H1 (cell line): ENCODE measurements at places on chromosomes 2 and 18. TPM values are rescaled to one million over a fixed set of nuclear protein-coding genes. Genes with fewer than 3 reads are reported as not detected.

OTX1 gene
- polyA plus RNA-seq = 0.24 and 0.53 TPM in 2 replicates

GRCh38 chr18:49274188-49274714 is 186.2 kb downstream of the DYM start:
- no peak overlapping the region for H3K27ac ChIP-seq
- no peak overlapping the region for H3K4me3 ChIP-seq

GRCh38 chr2:121611730-121612705 is 37.2 kb downstream of the CLASP1 start:
- DNase-seq = no peak
- H3K27me3 ChIP-seq = no peaks in the 10 kb centered on the region
- H3K4me3 ChIP-seq = no peak overlapping the region
- no peaks in the 10 kb centered on the region for H3K36me3 ChIP-seq
- H3K27ac ChIP-seq = no peak overlapping the region

WNT10A gene
- 0.05 TPM in 1 of 2 replicates, not detected in the other for polyA plus RNA-seq

AOX1 gene
- 7.0 and 8.3 TPM in 2 replicates for polyA plus RNA-seq

FBLN7 gene
- polyA plus RNA-seq = 0.77 and 0.88 TPM in 2 replicates

- H3K36me3 ChIP-seq = no peaks in the 10 kb centered on the region
- H3K27ac ChIP-seq = no peak overlapping the region
- no peaks in the 10 kb centered on the region for H3K27me3 ChIP-seq
- no peaks in the 10 kb centered on the region for H3K4me1 ChIP-seq
- no peak overlapping the region for H3K4me3 ChIP-seq
- DNase-seq = no peak
Observed at GRCh38 chr18:13279181-13280069, 60.9 kb downstream of the LDLRAD4 start.

ACMSD gene
- polyA plus RNA-seq = not detected in 2 replicates

GALNT1 gene
- polyA plus RNA-seq = 10.2 and 22.4 TPM in 2 replicates

GRCh38 chr18:53735526-53735925 is 488.9 kb downstream of the MBD2 start:
- H3K4me3 ChIP-seq = no peak overlapping the region
- DNase-seq = no peak
- H3K27me3 ChIP-seq = no peaks in the 10 kb centered on the region
- H3K27ac ChIP-seq = no peak overlapping the region
- no peaks in the 10 kb centered on the region for H3K36me3 ChIP-seq
- H3K4me1 ChIP-seq = no peaks in the 10 kb centered on the region

DNA sequence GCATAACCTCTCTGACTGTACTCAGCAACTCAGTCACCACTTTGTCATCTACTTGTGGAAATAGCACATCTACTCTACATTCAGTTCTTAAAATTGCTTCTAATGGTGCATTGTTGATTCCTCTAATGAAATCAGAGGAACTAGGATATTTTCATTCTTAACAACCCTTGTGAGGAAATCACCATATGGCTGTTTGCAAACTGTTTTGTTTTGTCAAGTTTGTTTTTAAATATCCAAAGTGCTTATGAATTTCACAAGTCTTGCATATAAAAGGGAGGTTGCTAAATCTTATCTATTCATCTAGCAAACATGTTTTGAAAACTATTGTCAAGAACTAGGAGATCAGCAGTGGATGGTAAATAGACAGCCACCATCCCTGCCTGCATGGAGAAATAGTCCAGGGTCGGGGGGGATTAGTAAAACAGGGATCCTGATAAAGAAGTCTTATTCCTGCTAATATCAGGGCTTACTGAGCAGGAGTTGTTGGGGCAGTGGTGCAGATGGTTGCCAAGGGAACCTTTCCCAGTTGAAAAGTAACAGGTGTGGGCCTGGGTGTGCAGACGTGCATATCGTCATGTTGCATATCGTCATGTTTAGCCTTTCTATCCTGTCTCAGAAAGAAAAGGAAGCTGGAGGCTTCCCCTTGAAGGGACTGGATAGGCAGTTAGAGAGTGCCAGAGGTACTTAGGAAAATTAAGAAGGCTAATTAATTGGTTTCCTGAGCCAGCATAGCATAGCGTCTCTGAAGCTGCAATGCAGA is 7.5 kb upstream of the MYO3B start:
- no peak overlapping the region for H3K27ac ChIP-seq
- no peak overlapping the region for H3K4me3 ChIP-seq
- H3K4me1 ChIP-seq = no peaks in the 10 kb centered on the region
- no peaks in the 10 kb centered on the region for H3K36me3 ChIP-seq

DNA sequence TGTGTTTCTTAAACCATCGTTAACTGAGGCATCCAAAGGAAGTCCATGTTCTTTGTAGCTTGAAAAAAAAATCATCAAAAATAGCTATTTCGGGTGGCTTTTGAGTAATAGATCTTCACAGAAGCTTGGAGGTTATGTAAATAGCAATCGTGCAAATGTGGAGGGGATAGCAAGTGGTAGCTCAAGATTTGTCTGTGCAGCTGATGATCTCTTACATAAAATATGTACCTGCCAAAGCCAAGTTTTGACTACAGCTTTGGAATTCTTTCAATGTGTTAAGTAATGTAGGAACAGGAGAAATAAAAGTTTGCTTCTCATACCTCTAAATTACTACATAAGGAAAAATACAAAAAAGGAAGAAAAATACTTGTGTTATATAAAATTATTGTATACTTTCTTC is 1432.0 kb downstream of the DPP10 start:
- no peak overlapping the region for H3K4me3 ChIP-seq
- no peak for DNase-seq
- no peak overlapping the region for H3K27ac ChIP-seq
- H3K27me3 ChIP-seq = no peaks in the 10 kb centered on the region
- no peaks in the 10 kb centered on the region for H3K4me1 ChIP-seq
- no peaks in the 10 kb centered on the region for H3K36me3 ChIP-seq

- H3K27me3 ChIP-seq = no peaks in the 10 kb centered on the region
- no peaks in the 10 kb centered on the region for H3K4me1 ChIP-seq
- H3K36me3 ChIP-seq = no peaks in the 10 kb centered on the region
- no peak overlapping the region for H3K4me3 ChIP-seq
Observed at GRCh38 chr2:7379799-7380198, 462.6 kb downstream of the RNF144A start.

DNA sequence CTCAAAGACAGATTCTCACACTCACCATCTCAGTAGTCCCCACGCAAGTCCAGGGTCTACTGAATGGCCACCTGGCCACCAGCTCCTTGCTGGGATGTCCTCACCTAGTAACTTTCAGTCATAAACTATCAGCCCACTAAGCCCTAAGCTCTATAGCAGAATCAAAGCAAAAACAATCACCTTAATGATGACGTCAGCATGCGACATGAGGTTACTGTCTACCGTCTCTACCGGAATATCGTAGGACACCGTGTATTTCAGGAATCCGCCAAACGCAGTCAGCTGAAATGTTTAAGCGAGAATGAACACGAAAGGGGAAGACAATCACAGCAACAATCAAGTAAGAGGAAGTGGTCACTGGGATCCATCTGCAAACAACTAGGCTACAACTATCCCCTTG is 81.8 kb downstream of the LAMA1 start:
- H3K27me3 ChIP-seq = no peaks in the 10 kb centered on the region
- no peak overlapping the region for H3K27ac ChIP-seq
- no peak for DNase-seq
- no peak overlapping the region for H3K4me3 ChIP-seq

- H3K36me3 ChIP-seq = no peaks in the 10 kb centered on the region
- no peaks in the 10 kb centered on the region for H3K27me3 ChIP-seq
- no peak for DNase-seq
- H3K4me1 ChIP-seq = no peaks in the 10 kb centered on the region
- no peak overlapping the region for H3K27ac ChIP-seq
- H3K4me3 ChIP-seq = no peak overlapping the region
Observed at GRCh38 chr2:111923276-111923804, 24.9 kb downstream of the MERTK start.

GRCh38 chr18:80137976-80138375 is 28.9 kb downstream of the ADNP2 start:
- no peak for DNase-seq
- no peaks in the 10 kb centered on the region for H3K27me3 ChIP-seq
- H3K4me1 ChIP-seq = no peaks in the 10 kb centered on the region
- no peak overlapping the region for H3K27ac ChIP-seq

DNA sequence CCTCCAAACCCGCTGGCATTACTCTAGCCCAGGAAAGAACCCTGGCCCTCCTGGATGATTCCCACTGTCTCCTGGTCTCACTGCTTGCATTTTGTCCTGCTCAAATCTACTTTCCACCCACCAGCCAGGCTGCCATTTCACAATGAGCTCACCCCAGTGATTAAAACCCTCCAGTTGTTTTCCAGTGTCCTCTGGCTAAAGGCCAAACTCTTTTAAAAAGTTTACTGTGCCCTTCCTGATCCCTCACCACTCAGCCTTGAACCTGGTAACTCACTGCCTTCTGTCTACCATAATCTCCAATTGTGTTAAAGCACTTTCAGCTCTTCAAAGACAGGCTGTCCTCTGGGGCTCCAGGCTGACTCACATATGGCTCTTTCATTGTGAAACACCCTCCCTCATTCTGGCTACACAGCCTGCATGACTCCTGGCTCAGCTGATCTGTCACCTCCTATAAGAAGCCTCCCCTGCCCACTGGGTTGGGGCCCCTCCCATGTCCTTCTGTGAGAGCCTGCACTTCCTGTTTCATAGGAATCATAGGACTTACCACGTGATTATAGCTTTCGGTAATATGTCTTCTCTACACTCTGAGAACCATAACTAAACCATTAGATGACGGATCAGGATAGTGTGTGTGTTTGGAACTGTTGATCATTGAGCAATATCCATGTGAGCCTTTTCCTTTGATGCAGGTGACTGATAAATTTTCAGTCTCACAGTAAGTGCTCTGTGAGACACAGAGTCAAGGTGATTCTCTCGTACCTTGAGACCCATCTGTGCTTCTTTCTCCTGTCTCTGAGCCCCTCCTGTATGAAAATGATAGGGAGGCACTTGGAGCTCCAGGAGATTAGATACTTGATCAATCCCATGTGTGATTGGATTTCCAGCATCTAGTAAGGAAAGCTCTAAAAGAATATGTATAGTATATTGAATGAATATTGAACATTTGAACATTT is 590.8 kb upstream of the ID2 start:
- H3K4me3 ChIP-seq = no peak overlapping the region
- no peak for DNase-seq
- H3K27ac ChIP-seq = no peak overlapping the region
- no peaks in the 10 kb centered on the region for H3K27me3 ChIP-seq
- H3K36me3 ChIP-seq = no peaks in the 10 kb centered on the region

GRCh38 chr18:21826641-21827302 is 86.2 kb downstream of the MIB1 start:
- no peak for DNase-seq
- no peaks in the 10 kb centered on the region for H3K27me3 ChIP-seq
- no peaks in the 10 kb centered on the region for H3K4me1 ChIP-seq
- H3K4me3 ChIP-seq = no peak overlapping the region
- no peaks in the 10 kb centered on the region for H3K36me3 ChIP-seq

ZNF236 gene
- polyA plus RNA-seq = 6.7 and 8.3 TPM in 2 replicates

- DNase-seq = no peak
- no peaks in the 10 kb centered on the region for H3K27me3 ChIP-seq
- no peaks in the 10 kb centered on the region for H3K36me3 ChIP-seq
- no peaks in the 10 kb centered on the region for H3K4me1 ChIP-seq
- H3K27ac ChIP-seq = no peak overlapping the region
- H3K4me3 ChIP-seq = no peak overlapping the region
Observed at GRCh38 chr2:23456396-23456795, 71.4 kb downstream of the KLHL29 start.

GRCh38 chr2:195121341-195121740 is 535.7 kb upstream of the SLC39A10 start:
- no peaks in the 10 kb centered on the region for H3K36me3 ChIP-seq
- no peaks in the 10 kb centered on the region for H3K27me3 ChIP-seq
- DNase-seq = no peak
- H3K4me1 ChIP-seq = no peaks in the 10 kb centered on the region

DNA sequence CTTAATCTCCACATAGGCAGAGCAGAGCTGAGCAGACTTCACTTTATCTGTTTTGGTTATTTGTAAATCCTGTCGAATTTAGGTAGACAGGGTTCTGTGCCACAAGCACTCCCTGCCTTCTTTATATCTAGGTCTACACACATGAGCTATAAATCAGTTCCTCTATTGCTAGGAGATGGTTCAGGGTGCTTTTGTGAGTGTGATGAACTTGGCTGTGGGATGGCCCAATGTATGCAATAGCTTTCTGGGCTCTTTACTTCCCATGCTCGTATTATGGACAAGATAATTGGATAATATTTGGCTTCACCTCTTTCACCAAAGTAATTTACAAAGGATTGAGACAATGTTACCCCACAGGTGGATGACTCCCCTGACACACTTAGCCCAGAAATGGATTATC is 72.2 kb downstream of the PLB1 start:
- no peak overlapping the region for H3K27ac ChIP-seq
- peaks cover 2% of the 10 kb centered on the region; the same call in 1 of the 2 replicates for H3K27me3 ChIP-seq
- no peak for DNase-seq
- H3K4me3 ChIP-seq = no peak overlapping the region
- H3K4me1 ChIP-seq = no peaks in the 10 kb centered on the region

DNA sequence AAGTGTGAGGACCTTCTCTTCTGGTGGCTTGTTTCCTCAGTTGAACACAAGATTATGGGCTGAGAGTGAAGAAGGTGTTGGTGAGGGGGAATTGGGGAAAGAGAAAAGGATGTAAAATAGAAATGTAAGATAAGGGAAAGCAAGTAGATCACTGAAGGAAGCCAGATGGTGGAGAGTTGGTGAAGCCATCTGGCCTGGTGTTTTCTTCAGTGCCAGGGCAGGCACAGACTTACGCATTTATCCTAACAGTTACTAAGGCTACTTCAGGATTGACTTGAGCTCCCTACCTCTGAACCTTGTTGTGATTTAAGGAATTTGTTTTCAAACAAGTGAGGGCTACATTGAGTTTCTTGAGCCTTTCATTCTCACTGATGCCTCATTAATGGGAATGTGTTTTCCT is 113.8 kb downstream of the GALNT1 start:
- H3K27ac ChIP-seq = no peak overlapping the region
- H3K36me3 ChIP-seq = no peaks in the 10 kb centered on the region
- no peaks in the 10 kb centered on the region for H3K27me3 ChIP-seq
- no peak overlapping the region for H3K4me3 ChIP-seq

SLC38A11 gene
- polyA plus RNA-seq = not detected in 2 replicates

GRCh38 chr18:24027156-24027827 is 12.7 kb downstream of the TTC39C start:
- no peaks in the 10 kb centered on the region for H3K36me3 ChIP-seq
- H3K27ac ChIP-seq = no peak overlapping the region
- H3K4me1 ChIP-seq = peaks cover 7% of the 10 kb centered on the region
- no peak overlapping the region for H3K4me3 ChIP-seq
- DNase-seq = no peak

- no peaks in the 10 kb centered on the region for H3K36me3 ChIP-seq
- no peak overlapping the region for H3K27ac ChIP-seq
- no peak overlapping the region for H3K4me3 ChIP-seq
- H3K4me1 ChIP-seq = no peaks in the 10 kb centered on the region; the same call in 1 of the 2 replicates
Observed at GRCh38 chr2:7766088-7766722, 849.0 kb downstream of the RNF144A start.

GRCh38 chr2:28488858-28489575 is 6.8 kb upstream of the PLB1 start:
- H3K36me3 ChIP-seq = no peaks in the 10 kb centered on the region
- DNase-seq = no peak
- no peak overlapping the region for H3K4me3 ChIP-seq
- no peaks in the 10 kb centered on the region for H3K4me1 ChIP-seq
- H3K27me3 ChIP-seq = no peaks in the 10 kb centered on the region
- no peak overlapping the region for H3K27ac ChIP-seq

IL36RN gene
- polyA plus RNA-seq = not detected in 2 replicates

- H3K27me3 ChIP-seq = no peaks in the 10 kb centered on the region
- H3K27ac ChIP-seq = no peak overlapping the region
Observed at GRCh38 chr2:168964251-168964807, 63.2 kb downstream of the G6PC2 start.
